IPS DF 19.7 (cell line): ENCODE measurements at places on chromosomes 6 and 20.

GRCh38 chr20:58458342-58459057 is 56.7 kb downstream of the APCDD1L start:
- no peak for DNase-seq

DNA sequence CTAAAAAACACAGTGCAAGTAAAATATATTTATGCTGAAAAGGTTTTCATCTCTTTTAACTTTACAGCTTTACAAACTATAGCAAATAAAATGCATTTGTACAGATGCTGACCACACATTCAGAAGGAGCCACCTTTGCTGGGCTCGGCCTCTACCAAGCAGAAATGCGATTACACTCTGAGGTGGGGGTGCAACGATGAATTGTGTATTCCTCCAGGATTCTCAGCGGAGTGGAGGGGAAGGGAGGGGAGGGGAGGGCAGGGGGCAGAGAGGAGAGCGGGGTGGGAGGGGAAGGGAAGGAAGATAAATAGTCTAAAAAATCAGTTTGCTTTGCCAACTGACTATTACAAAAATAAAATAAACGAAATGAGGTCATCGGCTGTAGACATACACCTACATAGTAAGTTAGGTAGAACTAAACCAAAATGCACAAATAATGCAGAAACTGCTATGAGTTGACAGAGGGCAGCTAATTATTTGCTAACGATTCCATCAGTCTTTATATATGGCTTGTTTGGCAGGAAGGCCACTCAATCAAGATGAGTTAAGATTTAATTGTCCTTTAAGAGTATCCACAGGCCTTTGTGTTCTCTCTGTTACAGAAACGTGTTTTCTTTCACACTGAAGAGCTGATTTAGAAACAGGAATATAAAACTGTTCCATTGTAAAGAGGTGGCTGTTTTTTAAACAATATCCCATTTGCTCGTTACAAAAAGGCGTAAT is 90.1 kb downstream of the TAF4 start:
- no peak for DNase-seq

DNA sequence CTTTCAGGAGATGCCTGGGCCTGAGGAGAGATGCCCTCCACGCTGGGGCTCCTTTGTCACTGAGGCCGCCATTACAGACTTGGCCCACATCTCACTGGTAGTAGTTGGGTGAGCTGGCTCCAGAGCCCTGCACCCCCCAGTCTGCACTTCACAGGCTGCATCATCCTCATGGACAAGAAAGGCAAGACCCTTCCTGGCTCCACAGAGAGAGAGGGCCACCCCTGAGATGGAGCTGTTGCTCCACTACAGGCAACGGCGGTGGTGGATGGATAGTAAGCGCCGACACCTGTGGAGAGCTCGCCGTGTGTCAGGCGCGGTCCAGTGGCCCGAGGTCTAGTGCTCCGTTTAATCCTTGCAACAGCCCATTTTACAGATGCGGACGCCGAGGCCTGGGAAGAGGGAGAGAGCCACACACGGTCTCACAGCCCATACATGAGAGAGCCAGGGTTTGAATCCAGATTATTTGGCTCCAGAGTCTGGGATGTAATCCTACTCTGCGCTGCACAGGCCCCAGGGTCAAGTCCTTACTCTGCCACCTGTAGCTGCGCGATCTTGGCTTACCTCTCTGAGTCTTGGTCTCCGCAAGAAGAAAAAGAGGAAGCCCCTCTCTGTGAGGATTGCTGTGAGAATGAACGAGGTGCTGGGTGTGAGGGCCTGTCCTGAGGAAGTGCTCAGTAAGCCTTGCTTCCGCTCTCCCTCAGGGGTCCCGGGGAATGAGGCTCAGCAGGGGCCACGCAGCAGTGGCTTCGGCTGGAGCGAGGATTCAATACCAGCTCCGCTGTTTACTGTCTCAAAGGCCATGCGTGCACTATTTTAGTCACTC is 34.5 kb downstream of the SPDEF start:
- no peak for DNase-seq

DNA sequence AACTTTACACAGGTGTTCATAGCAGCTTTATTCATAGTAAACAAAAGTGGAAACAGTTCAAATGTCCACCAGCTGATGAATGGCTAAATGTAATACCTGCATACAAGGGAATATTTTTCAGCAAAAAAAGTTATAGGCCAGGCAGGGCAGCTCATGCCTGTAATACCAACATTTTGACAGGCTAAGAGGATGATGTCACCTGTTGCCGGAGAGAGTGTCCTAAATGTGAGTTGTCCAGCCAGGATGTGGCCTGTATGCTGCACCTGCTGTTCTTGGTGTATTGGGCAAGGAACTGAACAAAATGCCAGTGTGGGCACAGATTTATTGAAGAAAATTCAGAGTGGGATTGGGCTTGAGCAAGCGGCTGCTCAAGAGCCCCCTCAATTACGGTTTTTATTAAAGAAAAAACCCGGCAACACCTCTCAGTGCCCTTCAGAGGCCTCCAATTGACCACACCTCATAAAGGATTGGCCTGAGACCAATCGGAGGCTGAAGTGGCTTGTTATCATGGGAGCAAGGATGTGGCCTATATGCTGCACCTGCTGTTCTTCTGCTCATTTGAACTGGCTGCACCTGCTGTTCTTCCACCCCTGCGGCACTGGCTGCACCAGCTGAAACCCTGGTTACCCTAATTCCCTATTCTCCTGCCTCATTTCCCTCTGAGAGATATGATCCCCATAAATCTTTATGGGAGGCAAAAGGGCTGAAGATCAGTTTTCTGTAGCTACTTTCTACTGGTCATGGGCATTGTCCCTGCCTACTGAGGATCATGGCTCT is 164.3 kb upstream of the PROKR2 start:
- DNase-seq, result no peak

DNA sequence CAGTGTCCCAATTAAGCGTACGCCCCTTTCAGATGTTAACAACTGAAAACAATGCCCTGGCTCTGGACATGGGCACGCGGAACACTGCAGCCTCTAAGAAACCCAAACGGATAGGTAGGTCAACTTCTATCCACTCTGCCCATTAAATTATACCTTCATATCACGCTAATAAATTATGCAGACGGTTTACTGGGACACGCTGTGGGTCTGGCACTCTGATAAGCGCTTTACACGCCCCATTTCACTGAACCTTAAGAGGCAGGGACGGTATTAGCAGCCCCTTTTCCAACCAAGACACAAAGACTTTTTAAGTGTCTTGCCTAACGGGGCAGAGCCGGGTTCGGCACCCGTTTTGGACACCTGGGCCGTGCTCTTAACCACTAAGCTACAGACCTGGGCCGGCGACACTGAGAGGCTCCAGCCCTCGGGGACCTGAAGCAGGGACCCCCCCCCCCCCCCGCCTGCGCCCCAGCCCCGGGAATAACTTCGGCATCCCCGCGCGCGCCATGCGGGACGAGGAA is 744 bp downstream of the STAU1 start:
- DNase-seq, result no peak

DNA sequence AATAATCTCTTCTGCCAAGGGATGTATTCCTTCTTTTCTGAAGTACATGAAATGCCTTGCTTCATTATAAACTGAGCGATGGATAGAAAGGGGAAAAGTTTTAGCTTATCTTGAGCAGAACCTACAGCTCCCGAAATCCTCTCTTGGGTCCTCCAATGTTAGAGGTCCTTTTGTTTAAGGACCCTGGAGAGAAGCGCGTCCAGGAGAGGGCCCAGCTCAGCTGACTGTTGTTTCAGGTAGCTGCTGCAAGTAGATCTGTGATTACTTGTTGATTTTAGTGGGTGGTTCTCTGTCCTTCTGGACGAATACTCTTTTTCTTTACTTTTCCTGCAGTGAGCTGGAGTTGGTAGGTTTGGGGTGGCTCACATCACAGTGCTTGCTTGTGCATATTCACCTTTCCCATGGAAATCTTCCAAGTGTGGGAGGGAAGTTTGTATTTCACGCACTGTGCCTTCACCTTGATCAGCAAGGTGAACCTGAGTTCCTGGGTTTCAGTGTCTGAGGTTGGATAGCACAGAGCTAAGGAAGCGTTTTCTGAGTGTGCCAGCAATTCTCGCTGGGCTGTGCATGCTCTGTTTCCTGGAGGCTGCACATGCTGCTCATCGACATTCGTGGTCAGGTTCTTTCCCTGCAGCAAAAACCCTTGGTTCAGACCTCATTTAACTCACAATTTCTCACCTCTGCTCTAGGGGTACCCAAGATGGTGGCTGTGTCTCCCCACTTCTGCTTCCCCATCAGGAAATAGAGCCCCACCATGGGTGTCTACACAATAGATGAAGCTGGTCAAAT is 176.3 kb downstream of the JARID2 start:
- DNase-seq, result no peak

DNA sequence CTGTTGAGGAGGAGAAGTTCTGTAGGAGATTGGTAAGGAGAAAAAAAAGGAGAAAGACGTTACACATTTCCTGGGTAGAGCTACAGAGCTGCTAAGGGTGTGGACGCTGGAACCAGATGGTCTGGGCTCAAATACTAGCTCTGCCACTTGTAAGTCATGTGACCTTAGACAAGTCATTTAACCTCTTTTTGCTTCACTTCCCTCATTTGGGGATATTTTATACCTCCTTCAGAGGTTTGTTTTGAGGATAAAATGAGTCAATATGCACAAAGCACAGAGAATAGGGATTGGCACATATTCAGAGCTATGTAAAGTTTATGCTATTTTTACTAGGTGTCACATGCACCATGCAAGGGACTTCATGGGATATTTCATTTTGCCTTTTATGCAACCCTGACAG is 708.8 kb downstream of the DHX35 start:
- DNase-seq, result no peak

- no peak for DNase-seq
These were observed 22.3 kb upstream of the APMAP start for GRCh38 chr20:25014816-25015215.

GRCh38 chr6:123619156-123619555 is 17.6 kb downstream of the TRDN start:
- no peak for DNase-seq

DNA sequence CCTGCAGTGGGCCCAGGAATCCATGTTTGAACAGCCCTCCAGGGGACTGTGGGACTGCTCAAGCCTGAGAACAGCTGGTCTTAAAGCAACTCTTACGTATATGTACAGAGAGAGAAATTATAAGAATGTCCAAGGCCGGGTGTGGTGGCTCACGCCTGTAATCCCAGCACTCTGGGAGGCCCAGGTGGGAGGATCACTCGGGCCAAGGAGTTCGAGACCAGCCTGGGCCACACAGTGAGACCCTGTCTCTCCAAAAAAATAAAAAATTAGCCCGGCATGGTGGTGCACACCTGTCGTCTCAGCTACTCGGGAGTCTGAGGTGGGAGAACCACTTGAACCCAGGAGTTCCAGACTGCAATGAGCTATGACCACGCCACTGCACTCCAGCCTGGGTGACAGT is 134.0 kb downstream of the DTNBP1 start:
- no peak for DNase-seq

GRCh38 chr6:110355022-110355421 is 3.1 kb downstream of the METTL24 start:
- DNase-seq, result no peak

DNA sequence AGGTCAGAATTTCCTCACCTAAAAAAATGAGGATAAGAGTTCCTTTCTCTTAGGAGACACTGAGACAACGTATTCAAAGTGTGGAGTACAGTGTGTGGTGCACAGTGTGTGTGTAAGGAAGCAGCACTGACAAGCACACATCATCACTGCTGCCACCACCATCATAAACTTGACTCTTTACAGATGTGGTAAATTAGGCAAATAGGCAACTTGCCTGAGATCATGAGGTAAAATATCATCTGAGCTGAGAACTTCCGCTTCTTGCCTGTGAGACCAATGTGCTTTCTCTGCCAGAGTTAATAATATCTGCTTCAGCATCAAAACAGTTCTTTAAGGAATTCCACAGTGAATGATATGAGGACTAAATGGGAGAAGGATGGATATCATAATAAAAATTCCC is 52.7 kb downstream of the LYRM4 start:
- no peak for DNase-seq

DNA sequence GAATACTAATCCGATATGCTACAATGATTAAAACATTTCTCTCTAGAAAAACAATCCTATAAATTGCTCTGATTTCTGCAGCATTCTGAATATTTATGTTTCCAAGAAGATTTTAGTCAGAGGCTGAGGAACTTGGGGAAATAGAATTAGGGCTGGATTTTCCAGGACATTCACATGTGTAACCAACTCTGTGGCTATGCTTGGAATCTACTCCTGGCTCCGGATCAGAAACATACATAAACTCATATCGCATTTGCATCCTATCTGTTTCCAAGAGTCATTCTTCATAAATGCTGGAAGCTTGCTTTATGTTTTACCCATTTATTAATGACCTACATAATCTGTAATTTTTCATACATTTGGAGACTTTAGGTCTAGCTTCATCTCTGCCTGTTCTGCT is 459.9 kb upstream of the MARCKS start:
- no peak for DNase-seq

DNA sequence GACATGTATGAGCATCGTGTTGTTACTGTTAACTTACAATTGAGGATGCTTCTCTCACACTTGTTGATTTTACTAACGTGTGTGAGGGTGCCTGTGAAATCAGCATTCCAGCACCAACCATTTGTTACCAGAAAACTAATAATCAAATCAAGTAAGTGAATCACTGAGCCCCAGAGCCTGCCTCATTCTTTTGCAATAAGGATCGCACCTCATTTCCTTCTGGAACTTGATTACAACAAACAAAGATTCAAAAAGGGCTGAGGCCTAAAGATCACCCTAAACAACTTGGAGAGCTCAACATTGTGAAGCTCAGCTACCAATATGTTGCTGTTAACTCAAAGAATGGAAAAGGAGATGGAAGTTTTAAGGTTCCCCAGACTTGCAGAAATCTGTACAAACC is 274.7 kb downstream of the TFAP2A start:
- no peak for DNase-seq

GRCh38 chr20:25989196-25989595 is 292.5 kb upstream of the ZNF337 start:
- no peak for DNase-seq

GRCh38 chr6:29702519-29703103 is 20.6 kb upstream of the HLA-F start:
- no peak for DNase-seq

DNA sequence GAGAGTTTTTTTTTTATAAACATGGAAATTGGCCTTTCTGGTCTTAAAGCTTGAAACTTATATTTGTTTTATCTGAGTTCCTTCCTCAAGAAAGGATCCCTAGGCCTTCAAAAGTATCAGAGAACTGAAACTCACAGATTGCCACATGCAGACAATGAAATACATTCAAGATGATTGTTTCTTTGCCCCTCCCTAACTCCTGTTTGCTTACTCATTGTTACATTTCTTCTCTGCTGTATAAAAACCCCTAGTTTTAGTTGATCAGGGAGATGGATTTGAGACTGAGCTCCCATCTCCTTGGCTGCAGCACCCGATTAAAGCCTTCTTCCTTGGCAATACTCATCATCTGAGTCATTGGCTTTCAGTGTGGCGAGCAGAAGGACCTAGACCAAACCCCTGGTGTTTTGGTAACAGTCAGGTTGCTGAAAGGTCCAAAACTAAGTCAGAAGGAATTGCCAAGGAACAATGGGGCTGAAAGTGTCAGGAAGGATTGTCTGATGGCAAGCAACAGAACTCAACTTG is 132.3 kb upstream of the SULF2 start:
- no peak for DNase-seq

GRCh38 chr6:98779618-98780017 is 54.8 kb upstream of the POU3F2 start:
- no peak for DNase-seq

- no peak for DNase-seq
These were observed 257.7 kb upstream of the CDYL start for GRCh38 chr6:4518506-4518905.
